ENCODE measurements at places on chromosomes 12 and 14.

DNA sequence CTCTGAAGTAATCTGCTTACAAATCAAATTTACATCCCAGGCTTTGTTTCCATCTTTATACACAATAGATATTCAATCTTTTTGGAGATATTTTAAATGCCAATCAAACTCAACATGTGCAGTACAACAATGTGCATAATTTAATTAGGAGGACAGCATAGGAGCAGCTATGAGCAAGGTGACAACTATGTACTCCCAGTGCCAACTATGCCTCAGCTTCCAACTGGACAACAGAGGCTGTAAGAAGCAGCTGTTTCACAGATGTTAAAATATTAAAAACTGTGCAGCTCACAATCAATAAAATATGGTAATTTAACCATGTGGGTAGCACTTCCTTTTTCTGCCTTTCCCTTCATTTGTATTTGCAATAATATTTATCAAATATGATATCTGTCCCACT, 99.9 kb downstream of the ST8SIA1 start:
- no peak for DNase-seq

- no peak for DNase-seq
These were observed 324.2 kb downstream of the ALG10 start for GRCh38 chr12:34346372-34347034.

- no peak for DNase-seq
These were observed 78.9 kb downstream of the AKAP6 start for GRCh38 chr14:32408018-32408417.

DNA sequence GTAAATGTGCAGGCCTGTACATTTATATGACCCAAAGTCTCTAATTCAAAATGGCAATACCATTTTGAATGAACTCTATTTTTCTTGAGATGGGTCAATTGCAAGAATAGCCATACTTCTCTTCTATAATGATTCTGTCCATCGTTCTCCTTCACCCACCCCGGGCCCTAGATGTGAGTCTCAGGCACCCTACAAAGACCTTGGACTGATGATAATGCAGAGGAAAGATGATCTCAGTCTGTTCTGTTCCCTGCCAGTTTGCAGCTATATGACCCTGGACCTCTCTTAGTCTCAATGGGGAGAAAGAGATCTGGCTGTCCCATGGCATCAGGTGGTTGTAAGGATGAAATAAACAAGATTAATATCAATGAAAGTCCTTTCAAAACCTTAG, 30.1 kb downstream of the VCPKMT start:
- no peak for DNase-seq

GRCh38 chr12:120961604-120962531, 16.5 kb upstream of the HNF1A start:
- DNase-seq, result no peak

DNA sequence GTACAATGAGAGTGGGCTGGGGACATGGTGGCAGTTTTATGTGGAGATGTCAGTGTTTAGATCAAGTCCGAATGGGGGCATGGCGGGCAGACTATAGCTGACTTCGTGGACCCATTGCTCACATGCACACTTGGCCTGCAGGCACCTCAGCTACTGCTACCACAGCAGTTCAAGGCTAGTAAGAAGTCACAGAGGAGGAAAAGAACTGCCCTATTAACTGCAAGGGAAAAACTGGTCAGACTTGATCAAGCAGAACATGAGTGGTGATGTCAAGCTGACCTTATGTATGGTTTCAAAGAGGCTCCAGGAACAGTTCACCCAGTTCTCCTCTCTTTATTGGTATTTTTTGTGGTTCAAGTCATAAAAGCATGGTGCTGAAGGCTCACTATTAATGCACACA, 30.2 kb upstream of the FRS2 start:
- DNase-seq, result no peak

GRCh38 chr12:125766091-125766490, 700.9 kb downstream of the AACS start:
- no peak for DNase-seq

DNA sequence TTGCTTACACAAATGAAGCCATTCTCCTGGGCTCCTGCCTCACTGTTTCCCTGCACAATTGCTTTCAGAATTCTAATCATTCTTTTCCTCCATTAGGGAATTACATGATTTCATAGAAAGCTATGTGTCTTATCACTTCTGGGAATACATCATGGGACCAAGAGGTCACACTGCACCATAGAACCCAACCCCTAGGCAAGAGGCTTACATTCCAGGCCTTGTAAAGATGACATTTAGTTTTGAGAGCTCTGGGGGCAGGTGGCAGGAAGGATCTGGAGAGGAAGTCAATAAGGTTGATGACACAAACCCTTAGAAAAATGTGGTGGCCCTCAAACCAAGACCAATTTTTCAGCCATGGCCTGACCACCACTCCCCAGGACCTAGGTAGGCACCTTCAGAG, 57.1 kb downstream of the NUAK1 start:
- no peak for DNase-seq

- DNase-seq, result no peak
These were observed 1551.2 kb downstream of the AACS start for GRCh38 chr12:126616441-126616840.
